Cortex of kidney (tissue), 1 donor: ENCODE measurements at places on chromosomes 16 and 17.

- no peak for DNase-seq
These were observed 387 bp downstream of the MSI2 start for GRCh38 chr17:57256708-57257112.

GRCh38 chr17:72171703-72172667, 51.2 kb downstream of the SOX9 start:
- DNase-seq: no peak

DNA sequence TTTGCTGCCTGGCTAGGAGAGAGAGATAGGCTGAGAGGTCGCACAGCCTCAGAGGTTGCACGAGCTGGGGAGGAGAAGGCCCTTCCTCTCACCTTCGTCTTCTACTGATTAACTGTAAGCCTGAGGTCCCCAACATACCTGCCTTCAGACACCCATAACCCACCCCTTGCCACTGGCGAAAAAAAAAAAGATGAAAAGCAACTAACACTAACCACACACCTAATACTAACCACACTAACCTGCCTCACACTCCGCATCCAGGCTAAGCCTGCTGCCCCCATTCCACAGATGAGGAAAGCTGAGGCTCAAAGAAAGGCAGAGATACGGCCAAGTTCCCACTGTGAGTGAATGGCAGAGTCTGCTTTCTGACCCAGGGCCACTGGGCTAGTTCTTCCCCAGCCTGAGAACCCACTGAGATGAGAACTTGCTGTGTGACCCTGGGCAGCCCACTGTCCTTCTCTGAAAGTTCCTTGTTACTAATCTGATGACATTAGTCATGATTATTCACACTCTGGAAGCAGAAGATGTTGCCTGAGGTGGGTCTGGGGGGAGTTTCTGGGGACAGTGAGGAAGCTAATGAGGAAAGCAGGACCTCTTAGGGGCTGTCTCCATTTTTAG, 4.6 kb downstream of the IL21R start:
- no peak for DNase-seq

DNA sequence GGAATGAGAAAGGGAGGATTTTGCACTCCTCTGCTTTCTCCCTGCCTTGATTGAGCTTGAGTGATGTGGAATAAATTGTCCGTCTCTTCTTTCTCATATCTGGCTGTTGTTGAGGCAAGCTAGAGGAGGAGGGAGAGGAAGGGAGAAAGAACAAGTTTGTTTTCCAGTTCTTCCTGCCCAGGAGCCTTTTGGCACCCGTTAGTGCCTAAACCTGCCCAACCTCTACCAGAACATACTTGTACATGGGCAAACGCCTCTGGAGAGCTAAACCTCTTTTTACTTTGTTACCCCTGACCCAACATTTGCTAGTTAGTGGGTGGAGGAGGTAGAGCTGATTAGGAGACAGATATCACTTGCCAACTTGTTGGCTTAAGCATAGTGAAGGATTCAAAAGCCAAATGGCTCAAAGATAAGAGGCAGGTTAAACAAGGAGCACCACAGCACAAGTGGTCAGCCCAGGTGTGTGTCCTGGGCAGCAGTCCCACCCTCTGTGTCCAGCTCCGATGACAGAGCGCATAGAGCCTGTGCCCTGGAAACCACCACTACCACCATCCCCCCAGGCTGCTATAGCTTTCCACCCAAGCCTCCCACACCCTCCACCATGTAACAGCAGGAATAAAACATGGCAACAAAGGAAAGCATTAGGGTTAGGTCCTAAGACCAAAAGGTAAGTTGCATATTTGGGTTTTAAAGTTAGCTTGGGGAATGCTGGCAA, 6.5 kb downstream of the ODF4 start:
- no peak for DNase-seq

- DNase-seq: no peak
These were observed 158.3 kb upstream of the ZFHX3 start for GRCh38 chr16:73206151-73206707.

DNA sequence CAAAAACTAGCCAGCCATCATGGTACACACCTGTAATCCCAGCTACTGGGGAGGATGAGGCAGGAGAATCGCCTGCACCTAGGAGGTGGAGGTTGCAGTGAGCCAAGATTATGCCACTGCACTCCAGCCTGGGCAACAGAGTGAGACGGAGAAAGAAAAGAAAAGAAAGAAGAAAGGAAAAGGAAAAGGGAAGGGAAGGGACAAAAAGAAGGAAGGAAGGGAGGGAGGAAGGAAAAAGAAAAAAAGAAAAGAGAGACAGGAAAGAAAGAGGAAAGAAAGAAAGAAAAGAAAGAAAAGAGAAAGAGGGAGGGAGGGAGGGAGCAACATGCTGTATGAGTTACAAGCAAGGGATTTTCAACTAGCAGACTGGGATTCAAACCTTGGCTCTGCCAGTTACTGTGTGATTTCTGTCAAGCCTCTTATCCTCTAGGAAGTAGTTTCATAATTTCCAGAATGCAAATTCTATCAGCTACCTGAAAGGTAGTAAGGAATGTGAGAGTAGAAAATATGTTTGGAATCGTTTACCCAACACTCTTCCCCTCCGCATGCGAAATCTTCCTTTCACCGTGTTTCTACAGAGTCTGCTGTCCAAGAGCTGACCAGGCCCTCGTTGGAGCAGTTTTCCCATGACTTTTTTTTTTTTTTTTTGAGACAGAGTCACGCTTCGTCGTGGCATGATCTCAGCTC, 43.4 kb downstream of the VPS53 start:
- no peak for DNase-seq
